ENCODE measurements at places on chromosomes 12 and 14. TPM values are rescaled to one million over a fixed set of nuclear protein-coding genes. Genes with fewer than 3 reads are reported as not detected.

- no peak for DNase-seq
- H3K4me1 ChIP-seq, result no peaks in the 10 kb centered on the region
- no peak overlapping the region for H3K27ac ChIP-seq
- H3K27me3 ChIP-seq, result no peaks in the 10 kb centered on the region
- no peak overlapping the region for H3K4me3 ChIP-seq
- H3K36me3 ChIP-seq, result no peaks in the 10 kb centered on the region
These were observed 602.9 kb downstream of the TMEM121 start for GRCh38 chr14:106129274-106129673.

DNA sequence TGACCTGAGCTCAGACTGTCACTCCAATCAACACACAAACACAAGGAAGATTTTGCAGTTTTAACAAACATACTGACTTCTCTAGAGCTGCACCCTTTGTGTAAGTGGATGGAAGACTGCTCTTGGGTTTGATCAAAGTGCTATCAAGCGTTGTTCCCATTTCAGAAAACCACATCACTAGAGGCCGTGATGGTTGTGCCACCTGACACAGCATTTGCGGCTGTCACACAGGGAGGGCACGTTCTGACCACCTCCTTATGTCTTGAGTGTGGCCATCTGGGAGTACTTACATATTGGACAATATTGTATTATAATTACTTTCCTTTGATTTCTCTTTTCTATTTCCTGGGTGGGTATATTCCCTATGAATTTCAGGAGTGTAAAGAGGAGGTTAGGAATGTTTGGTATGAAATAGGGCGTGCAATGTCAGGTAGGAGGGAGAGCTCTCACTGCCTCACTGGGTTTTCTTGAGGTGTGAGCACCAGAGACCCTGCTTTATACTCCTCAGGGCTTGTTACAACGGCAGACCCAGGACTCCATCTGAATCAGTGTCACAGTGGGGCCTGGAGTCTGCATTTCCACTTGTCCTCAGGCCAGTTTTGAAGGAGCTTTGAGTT lies 74.3 kb downstream of the SYNE3 start:
- DNase-seq, result no peak
- peaks cover 32% of the 10 kb centered on the region for H3K4me1 ChIP-seq
- H3K36me3 ChIP-seq, result peaks cover 4% of the 10 kb centered on the region
- H3K27me3 ChIP-seq, result no peaks in the 10 kb centered on the region
- no peak overlapping the region for H3K4me3 ChIP-seq

- H3K27me3 ChIP-seq, result peaks cover 4% of the 10 kb centered on the region
- H3K4me3 ChIP-seq, result no peak overlapping the region
- no peak overlapping the region for H3K27ac ChIP-seq
- H3K36me3 ChIP-seq, result peaks cover 10% of the 10 kb centered on the region
These were observed 26.5 kb downstream of the TCTN1 start for GRCh38 chr12:110640275-110641025.

DNA sequence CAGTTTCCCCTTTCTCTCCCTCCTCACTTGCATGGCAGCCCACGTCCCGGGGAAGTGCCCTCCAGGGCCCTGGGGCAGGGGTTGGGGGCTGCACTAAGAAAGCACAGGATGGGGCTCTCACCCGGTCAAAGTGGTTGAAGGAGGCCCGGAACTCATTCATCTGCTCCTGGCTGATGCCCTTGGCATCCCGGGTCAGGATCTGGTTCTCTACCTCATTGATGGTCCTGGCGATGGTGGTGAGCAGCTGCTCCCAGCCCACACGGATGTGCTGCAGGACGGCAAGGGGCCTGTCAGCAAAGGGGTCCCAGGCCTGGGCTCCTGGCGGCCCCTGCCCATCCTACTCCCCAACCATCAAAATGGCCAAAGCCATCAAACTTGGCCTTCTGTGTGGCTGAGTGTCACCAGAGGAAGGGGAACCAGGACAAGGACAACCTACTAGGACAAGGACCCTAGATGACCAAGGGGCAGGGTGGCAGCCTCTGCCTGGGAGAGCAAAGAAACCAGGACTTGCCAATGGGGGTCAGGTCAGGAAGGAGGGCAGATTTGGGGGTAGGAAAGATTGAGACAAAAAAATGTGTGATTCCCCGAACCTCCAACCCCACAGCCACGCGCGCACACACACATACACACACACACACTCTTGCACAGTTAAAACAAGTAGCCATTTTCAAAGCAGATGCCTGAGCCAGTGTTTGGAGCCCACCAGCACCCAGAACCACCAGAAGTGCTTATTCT lies 87.1 kb upstream of the ZFP36L1 start:
- peak overlapping the region; percentile 30 for H3K4me3 ChIP-seq
- peaks cover 73% of the 10 kb centered on the region for H3K36me3 ChIP-seq
- H3K4me1 ChIP-seq, result peaks cover 23% of the 10 kb centered on the region
- peaks cover 43% of the 10 kb centered on the region for H3K27me3 ChIP-seq

DNA sequence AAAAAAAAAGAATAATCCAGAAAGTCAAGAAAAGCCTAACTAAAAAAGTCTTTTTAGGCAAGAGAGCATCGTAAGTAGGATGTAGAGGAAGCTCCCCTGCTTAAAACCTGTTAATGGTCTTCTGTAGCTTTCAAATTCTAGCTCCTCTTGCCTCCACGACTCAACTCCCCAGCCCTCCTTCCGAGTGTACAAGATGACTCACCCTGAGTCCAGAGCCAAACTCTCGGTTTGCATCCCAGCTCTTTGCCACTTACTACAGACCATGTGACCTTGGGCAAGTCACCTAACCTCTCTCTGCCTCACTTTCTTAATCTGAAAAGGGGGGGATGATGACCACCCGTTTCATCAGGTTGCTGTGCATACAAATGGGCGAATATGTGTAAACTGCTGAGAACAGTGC lies 460.4 kb downstream of the DPF3 start:
- DNase-seq, result peak; percentile 19
- H3K4me1 ChIP-seq, result peaks cover 7% of the 10 kb centered on the region
- no peaks in the 10 kb centered on the region for H3K36me3 ChIP-seq
- no peak overlapping the region for H3K27ac ChIP-seq
- peaks cover 15% of the 10 kb centered on the region for H3K27me3 ChIP-seq

GRCh38 chr14:73422515-73422914 lies 35.8 kb downstream of the NUMB start:
- peaks cover 32% of the 10 kb centered on the region for H3K4me1 ChIP-seq
- DNase-seq, result no peak
- no peak overlapping the region for H3K4me3 ChIP-seq
- no peaks in the 10 kb centered on the region for H3K27me3 ChIP-seq
- H3K27ac ChIP-seq, result no peak overlapping the region

- peak overlapping the region; percentile 50 for H3K4me3 ChIP-seq
- H3K27ac ChIP-seq, result no peak overlapping the region
- no peaks in the 10 kb centered on the region for H3K36me3 ChIP-seq
- H3K4me1 ChIP-seq, result peaks cover 7% of the 10 kb centered on the region
These were observed 97.7 kb downstream of the ESRRB start for GRCh38 chr14:76473481-76474263.

- peaks cover under 1% of the 10 kb centered on the region for H3K27me3 ChIP-seq
- H3K27ac ChIP-seq, result no peak overlapping the region
- no peaks in the 10 kb centered on the region for H3K4me1 ChIP-seq
These were observed 521.0 kb downstream of the FUT8 start for GRCh38 chr14:65933400-65934069.

DNA sequence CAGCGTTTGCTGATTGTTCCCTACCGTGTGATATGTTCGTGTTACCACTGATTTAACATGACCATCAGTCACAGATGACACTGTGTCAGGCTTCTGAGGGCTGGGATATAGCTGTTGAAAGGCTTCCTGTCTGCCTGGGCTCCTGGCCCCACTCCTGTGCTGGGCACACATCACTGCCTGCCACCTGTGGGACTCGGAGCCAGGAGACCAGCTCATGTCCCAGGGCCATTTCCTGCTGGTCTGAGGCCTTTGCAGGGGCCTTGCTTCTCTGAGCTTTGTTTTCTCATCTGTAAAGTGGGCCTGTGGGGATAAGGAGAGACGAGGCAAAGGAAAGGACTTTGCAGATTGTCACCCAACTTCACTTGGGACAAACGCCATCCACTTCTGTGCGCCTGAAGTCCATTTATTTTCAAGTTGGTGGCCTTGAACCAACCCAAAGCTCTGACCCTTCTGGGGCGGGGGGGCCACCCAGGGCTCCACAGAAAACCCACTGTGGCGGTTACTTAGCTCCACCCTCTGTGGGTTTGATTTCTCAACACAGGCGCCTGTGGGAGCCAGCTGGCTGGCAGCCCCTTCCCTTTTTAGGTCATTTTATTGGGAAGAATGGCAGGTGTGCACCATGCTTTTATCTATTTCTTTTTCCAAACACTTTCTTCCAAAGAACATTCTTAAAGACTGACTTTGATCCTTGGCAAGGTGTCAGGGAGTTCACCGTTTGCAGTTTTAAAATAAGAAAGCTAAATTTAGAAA lies 54.1 kb downstream of the BEGAIN start:
- no peak for DNase-seq
- H3K27me3 ChIP-seq, result peaks cover 3% of the 10 kb centered on the region
- H3K36me3 ChIP-seq, result no peaks in the 10 kb centered on the region
- no peak overlapping the region for H3K27ac ChIP-seq
- peaks cover 25% of the 10 kb centered on the region for H3K4me1 ChIP-seq

DNA sequence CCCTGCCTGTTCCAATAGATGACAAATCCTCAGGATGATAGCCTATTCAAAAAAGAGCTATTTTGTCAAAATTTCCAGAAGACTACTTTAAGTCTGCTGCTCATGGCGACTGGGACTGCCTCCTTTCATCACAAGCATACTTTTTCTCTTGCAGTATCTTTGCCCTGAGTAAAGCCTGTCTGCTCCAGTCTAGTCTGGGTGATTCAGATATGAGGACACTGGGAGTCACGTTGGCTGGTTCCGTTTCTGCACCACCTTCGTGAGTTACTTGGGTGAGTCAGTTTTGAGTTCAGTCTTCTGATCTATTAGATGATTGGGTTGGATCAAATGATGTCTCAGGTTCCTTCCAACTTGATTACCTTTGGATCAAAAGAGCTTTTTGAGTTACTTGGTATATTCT lies 301.3 kb upstream of the STXBP6 start:
- DNase-seq, result no peak
- H3K4me1 ChIP-seq, result no peaks in the 10 kb centered on the region
- no peak overlapping the region for H3K27ac ChIP-seq
- no peak overlapping the region for H3K4me3 ChIP-seq
- no peaks in the 10 kb centered on the region for H3K27me3 ChIP-seq

DNA sequence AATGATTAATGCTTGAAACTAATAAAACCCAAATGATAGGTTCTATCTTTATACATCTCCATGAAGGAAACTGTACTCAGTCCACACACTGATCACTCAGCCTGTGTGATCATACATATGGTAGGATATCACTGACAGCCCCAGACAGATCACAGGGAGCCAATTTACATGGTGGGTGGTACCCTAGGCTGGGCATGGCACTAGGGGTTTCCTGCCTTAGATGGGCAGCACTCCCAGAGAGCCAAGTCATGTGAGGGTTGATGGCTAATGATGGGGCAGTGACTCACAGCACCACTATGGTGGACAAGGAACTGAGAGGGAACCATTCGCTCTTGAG lies 89.6 kb upstream of the PTPRR start:
- H3K4me1 ChIP-seq, result no peaks in the 10 kb centered on the region
- H3K4me3 ChIP-seq, result no peak overlapping the region
- DNase-seq, result no peak
- H3K27me3 ChIP-seq, result no peaks in the 10 kb centered on the region

- no peaks in the 10 kb centered on the region for H3K36me3 ChIP-seq
- no peaks in the 10 kb centered on the region for H3K4me1 ChIP-seq
- DNase-seq, result no peak
- H3K27me3 ChIP-seq, result 0 out of 2 replicates have a peak, but pooled peaks cover 1% of the 10 kb centered on the region
These were observed 144.8 kb downstream of the ASCL1 start for GRCh38 chr12:103102225-103102744.

GRCh38 chr14:84789012-84789411 lies 740.9 kb upstream of the FLRT2 start:
- no peaks in the 10 kb centered on the region for H3K4me1 ChIP-seq
- DNase-seq, result no peak
- H3K27me3 ChIP-seq, result no peaks in the 10 kb centered on the region
- no peaks in the 10 kb centered on the region for H3K36me3 ChIP-seq
- H3K4me3 ChIP-seq, result no peak overlapping the region
- H3K27ac ChIP-seq, result no peak overlapping the region

- H3K4me1 ChIP-seq, result peaks cover 16% of the 10 kb centered on the region
- H3K36me3 ChIP-seq, result no peaks in the 10 kb centered on the region
- peaks cover 4% of the 10 kb centered on the region for H3K27me3 ChIP-seq
- peak; percentile 61 for DNase-seq
- H3K4me3 ChIP-seq, result no peak overlapping the region
These were observed 15.4 kb upstream of the PAWR start for GRCh38 chr12:79706156-79706555.

DNA sequence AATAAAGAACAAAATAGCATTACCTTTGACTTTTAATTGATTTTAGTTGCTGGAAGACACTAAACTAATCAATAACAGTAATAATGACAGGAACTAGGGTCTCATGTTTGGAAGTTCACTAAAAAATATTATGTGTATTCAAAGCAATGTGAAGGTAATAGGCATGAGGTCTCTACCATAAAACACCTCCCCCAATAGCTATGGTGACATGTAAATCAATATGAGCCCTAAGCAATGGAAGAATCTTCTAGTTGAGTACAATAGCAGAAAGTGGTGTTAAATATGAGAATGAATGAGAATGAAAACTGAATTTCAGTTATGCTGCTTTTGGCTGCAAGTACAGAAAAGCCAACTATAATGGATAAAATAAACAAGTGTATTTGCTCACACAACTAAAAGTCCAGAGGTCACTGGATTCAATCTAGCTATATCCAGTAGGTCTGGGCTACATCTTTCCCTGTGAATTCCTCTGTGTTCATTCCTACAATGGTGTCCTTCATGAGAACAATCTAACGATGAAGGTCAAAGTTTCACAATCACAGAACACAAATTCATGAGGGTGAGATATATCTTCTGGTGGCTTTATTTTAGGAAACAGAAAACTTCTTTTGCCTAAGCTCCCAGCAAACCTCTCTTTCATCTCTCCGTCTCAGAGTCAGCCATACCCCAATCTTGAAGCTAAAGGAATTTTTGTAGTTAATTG lies 728.0 kb downstream of the FSCB start:
- no peak overlapping the region for H3K4me3 ChIP-seq
- H3K27ac ChIP-seq, result no peak overlapping the region
- DNase-seq, result no peak
- H3K36me3 ChIP-seq, result no peaks in the 10 kb centered on the region
- H3K27me3 ChIP-seq, result no peaks in the 10 kb centered on the region
- H3K4me1 ChIP-seq, result no peaks in the 10 kb centered on the region

GRIP1 gene
- 0.60 TPM for total RNA-seq

SERPINA5 gene
- total RNA-seq, result not detected

PTGDR gene
- total RNA-seq, result not detected

RFX4 gene
- not detected for total RNA-seq

FAM90A1 gene
- 0.25 TPM for total RNA-seq

CAPRIN2 gene
- total RNA-seq, result 13.5 TPM

CPM gene
- total RNA-seq, result 2.4 TPM

Data from HFFc6 (cell line).